Hematopoietic multipotent progenitor cell (in vitro differentiated cells): ENCODE measurements at places on chromosomes 13 and 19. TPM values are rescaled to one million over a fixed set of nuclear protein-coding genes. Genes with fewer than 3 reads are reported as not detected.
A peak's percentile ranks its signal among the peaks of the same experiment; 100 is the strongest.

GRCh38 chr19:8208922-8209461, at the start of gene CERS4:
TSS of gene CERS4 (plus strand) at chr19:8209370. CDS start at chr19:8251077, 41,707 bp downstream.
- DNase-seq: peak; percentile 54

The ZNF439 gene
- total RNA-seq: 20.2 TPM

DNA sequence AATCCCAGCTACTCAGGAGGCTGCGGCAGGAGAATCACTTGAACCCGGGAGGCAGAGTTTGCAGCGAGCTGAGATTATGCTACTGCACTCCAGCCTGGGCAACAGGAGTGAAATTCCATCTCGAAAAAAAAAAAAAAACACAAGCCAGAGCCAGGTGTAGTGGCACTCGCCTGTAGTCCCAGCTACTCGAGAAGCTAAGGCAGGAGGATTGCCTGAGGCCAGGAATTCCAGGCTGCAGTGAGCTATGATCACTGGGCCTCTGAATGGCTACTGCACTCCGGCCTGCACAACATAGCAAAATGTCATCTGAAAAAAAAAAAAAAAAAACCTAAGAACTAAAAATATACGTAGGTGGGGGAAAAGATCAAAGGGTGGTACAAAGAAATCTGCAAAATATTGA, 19.4 kb downstream of the EPS15L1 start:
- no peak for DNase-seq

- DNase-seq: no peak
These were observed 164.6 kb downstream of the IER2 start for GRCh38 chr19:13314761-13315160.

The APOC4 gene
- not detected for total RNA-seq

- no peak for DNase-seq
These were observed 75.4 kb upstream of the ARHGEF7 start for GRCh38 chr13:111039735-111040134.

The CLDN10 gene
- total RNA-seq: 26.1 TPM

The ZNF560 gene
- not detected for total RNA-seq

DNA sequence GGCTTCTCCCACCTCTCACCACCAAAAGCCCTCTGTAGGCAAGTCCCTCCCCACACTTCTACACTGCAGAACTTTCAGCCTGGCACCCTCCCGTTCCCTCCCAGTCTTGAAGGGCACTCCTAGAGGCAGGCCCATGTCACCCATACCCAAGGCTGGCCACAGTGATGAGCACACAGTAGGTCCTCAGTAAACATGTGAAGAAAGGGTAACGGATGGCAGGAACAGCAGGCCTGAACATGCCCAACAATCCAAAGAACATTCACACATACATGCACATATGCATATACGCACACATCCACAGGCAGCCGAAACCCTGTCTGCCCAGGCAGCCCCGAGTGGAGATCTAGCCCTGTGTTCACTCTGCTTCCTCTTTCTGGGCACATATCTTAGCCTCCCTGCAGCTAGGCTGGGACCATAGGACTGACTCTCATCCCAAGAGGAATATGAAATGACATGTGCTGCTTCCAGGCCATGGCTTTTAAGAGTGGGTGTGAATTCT, 55.2 kb downstream of the CEBPG start:
- DNase-seq: no peak

The NDUFA7 gene
- total RNA-seq: 50.9 TPM

DNA sequence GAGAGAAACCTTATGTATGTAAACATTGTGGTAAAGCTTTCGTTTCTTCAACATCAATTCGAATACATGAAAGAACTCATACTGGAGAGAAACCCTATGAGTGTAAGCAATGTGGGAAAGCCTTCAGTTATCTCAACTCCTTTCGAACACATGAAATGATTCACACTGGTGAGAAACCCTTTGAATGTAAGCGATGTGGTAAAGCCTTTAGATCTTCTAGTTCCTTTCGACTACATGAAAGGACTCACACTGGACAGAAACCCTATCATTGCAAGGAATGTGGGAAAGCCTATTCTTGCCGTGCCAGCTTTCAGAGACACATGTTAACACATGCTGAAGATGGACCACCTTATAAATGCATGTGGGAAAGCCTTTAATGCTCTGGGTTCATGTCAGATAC, 24.7 kb downstream of the ZNF136 start:
- DNase-seq: no peak

The ZNF66 gene
- 10.5 TPM for total RNA-seq

- DNase-seq: no peak
These were observed 24.2 kb downstream of the ZFR2 start for GRCh38 chr19:3844596-3844995.

- peak; percentile 67 for DNase-seq
These were observed 346.4 kb downstream of the FGF9 start for GRCh38 chr13:22017226-22017625.

The NLRP5 gene
- not detected for total RNA-seq
